ENCODE measurements at places on chromosomes 6 and 20. TPM values are rescaled to one million over a fixed set of nuclear protein-coding genes. Genes with fewer than 3 reads are reported as not detected.
A peak's percentile ranks its signal among the peaks of the same experiment; 100 is the strongest.

DNA sequence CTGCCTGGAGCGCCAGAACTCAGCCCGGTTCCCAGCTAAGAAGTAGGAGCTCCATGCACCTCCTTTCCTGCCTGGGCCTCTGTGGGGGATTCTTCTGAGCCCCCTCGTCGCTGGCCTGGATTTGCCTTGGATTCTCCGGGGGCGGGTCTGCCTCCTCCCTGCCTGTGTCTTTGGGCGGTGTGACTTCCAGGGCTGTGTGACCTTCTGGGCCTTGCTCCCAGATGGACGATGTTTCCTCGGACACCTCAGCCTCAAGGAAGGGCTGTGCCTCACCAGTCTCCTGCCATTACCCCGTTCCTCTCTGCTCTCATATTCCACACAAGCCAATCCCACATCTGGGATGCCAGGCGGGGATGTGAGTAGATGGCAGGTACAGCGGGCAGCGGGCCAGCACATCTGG lies 76.8 kb downstream of the ERMARD start:
- H3K36me3 ChIP-seq: no peaks in the 10 kb centered on the region
- peak; percentile 37 for DNase-seq
- H3K27ac ChIP-seq: no peak overlapping the region
- peaks cover 2% of the 10 kb centered on the region for H3K4me1 ChIP-seq
- H3K4me3 ChIP-seq: no peak overlapping the region

- no peaks in the 10 kb centered on the region for H3K36me3 ChIP-seq
- no peak for DNase-seq
- H3K27me3 ChIP-seq: peaks cover 19% of the 10 kb centered on the region
- peaks cover 3% of the 10 kb centered on the region for H3K4me1 ChIP-seq
- H3K27ac ChIP-seq: no peak overlapping the region
These were observed 45.7 kb downstream of the SOBP start for GRCh38 chr6:107535626-107536025.

DNA sequence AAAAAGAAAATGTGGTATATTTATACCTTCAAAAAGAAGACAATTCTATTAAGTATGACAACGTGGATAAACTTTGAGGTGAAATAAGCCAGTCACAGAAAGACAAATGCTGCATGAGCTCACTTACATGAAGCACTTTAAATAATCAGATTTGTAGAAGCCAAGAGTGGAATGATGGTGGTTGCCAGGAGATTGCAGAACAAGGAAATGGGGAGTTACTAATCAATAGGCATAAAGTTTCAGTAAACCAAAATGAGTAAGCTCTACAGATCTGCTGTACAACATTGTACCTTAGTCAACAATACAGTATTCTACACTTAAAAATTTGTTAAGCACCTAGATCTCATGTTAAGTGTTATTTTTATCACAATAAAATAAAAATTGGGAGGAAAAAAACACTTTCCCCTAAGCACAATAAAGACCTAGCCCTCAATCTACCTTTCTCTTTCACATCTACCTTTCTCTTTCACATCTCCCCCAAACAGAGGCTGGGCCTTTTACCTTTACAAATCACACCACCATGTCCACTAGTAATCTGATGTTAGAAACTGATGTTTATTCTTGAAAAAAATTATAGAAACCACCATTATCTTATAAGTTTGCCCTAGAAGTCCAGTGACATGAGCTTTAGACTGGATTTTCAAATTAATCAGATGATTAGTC lies 73.9 kb downstream of the PKIB start:
- H3K27ac ChIP-seq: no peak overlapping the region
- H3K27me3 ChIP-seq: no peaks in the 10 kb centered on the region
- DNase-seq: no peak
- no peaks in the 10 kb centered on the region for H3K36me3 ChIP-seq
- no peaks in the 10 kb centered on the region for H3K4me1 ChIP-seq
- no peak overlapping the region for H3K4me3 ChIP-seq

GRCh38 chr6:88008411-88008810 lies 39.2 kb upstream of the SPACA1 start:
- no peak for DNase-seq
- H3K36me3 ChIP-seq: no peaks in the 10 kb centered on the region
- H3K27ac ChIP-seq: no peak overlapping the region
- H3K4me3 ChIP-seq: no peak overlapping the region
- H3K27me3 ChIP-seq: peaks cover 15% of the 10 kb centered on the region

DNA sequence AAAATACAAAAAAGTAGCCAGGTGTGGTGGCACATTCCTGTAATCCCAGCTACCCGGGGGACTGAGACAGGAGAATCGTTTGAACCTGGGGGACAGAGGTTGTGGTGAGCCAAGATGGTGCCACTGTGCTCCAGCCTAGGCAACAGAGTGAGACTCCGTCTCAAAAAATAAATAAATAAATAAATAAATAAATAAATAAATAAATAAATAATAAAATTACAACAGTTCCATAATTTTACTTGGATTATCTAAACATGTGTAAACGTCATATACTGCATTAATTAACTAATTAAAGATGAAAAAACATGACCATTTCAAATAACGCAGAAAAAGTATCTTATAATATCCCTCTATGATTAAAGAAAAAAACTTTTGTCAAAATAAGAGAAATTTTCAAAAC lies 65.8 kb downstream of the SAMD3 start:
- no peak overlapping the region for H3K4me3 ChIP-seq
- H3K36me3 ChIP-seq: peaks cover 42% of the 10 kb centered on the region
- H3K4me1 ChIP-seq: peaks cover 2% of the 10 kb centered on the region
- DNase-seq: no peak

GRCh38 chr20:46965477-46965876 lies 70.8 kb downstream of the EYA2 start:
- no peak overlapping the region for H3K27ac ChIP-seq

DNA sequence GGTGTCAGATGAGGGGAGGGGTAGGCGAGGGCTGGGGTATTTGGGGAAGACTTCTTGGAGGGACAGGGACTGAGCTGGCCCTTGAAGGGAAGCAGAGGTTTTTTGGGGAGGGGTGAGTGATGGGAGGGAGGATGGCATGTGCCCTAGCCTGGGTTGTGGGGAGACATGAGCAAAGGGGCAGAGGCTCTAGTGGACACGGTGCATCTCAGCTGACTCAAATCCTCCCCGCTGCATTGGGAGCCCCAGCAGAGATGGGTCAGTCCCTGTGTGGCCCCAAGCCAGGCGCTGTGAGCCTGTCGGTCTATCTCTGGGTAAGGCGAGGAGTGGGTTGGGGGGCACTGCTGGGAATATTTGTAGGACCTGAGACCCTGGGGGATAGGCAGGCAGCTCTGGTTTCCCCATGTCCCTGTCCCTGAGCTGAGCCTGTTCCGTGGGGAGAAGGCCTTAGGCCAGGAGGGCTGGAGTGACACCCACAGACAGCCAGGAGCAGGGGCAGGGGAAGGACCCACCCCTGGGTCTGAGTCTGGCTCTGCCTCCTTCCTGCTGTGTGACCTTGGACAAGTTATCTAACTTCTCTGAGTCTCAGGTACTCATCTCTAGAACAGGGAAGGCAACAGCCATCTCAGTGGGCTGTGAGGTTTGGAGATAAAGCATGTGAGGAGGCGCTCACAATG lies 36.0 kb downstream of the SPDEF start:
- no peaks in the 10 kb centered on the region for H3K36me3 ChIP-seq
- H3K27ac ChIP-seq: no peak overlapping the region
- DNase-seq: no peak
- no peak overlapping the region for H3K4me3 ChIP-seq
- H3K4me1 ChIP-seq: no peaks in the 10 kb centered on the region

DNA sequence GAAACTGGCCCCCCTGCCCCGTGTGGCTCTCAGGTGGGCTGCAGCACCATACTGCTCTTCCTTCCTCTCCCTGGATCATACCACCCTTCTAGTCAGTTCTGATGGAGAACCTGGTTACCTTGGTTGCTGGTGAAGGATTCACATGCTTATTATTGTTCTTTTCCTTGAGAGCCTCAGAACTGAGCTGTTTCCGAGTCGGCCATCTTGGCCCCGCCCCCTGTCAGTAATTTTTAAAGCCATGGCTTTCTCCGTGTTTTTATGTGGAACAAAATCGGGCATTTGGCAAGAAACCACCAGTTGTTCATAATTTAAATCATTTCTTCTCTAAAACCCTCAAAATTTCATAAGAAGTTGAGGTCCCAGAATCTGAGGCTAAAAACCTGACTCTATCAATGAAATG lies 493.8 kb downstream of the NKAIN2 start:
- no peak overlapping the region for H3K4me3 ChIP-seq
- H3K4me1 ChIP-seq: no peaks in the 10 kb centered on the region
- no peaks in the 10 kb centered on the region for H3K36me3 ChIP-seq
- no peaks in the 10 kb centered on the region for H3K27me3 ChIP-seq
- H3K27ac ChIP-seq: no peak overlapping the region
- no peak for DNase-seq

Gene RNF144B
- total RNA-seq: 0.23 TPM

DNA sequence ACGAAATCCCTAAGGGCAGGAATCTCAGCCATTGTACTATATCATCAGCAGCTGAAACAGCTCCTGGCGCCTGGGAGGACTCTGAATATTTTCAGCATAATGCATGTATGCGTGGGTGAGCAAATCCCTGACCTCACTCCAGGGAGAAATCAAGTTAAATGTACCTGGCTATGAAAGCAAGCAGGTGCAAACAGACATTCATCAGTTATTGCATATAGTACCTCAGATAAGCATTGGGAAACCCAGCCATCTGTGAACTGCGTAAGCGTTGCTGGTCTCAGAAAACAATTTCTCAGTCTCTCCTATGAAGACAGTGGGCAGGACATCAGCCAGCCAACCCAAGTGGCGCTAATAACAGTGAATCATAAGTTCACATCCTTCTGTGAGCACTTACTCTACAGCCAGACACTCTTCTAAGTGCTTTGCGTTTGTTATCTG lies 622.6 kb downstream of the EPM2A start:
- H3K4me3 ChIP-seq: no peak overlapping the region
- DNase-seq: no peak
- no peaks in the 10 kb centered on the region for H3K4me1 ChIP-seq
- H3K27ac ChIP-seq: no peak overlapping the region

- no peaks in the 10 kb centered on the region for H3K27me3 ChIP-seq
- peak overlapping the region; percentile 97 for H3K27ac ChIP-seq
- peaks cover 44% of the 10 kb centered on the region for H3K36me3 ChIP-seq
- peaks cover 40% of the 10 kb centered on the region for H3K4me1 ChIP-seq
- peak overlapping the region; percentile 97 for H3K4me3 ChIP-seq
These were observed 1.2 kb upstream of the ACAT2 start for GRCh38 chr6:159760602-159761057.

DNA sequence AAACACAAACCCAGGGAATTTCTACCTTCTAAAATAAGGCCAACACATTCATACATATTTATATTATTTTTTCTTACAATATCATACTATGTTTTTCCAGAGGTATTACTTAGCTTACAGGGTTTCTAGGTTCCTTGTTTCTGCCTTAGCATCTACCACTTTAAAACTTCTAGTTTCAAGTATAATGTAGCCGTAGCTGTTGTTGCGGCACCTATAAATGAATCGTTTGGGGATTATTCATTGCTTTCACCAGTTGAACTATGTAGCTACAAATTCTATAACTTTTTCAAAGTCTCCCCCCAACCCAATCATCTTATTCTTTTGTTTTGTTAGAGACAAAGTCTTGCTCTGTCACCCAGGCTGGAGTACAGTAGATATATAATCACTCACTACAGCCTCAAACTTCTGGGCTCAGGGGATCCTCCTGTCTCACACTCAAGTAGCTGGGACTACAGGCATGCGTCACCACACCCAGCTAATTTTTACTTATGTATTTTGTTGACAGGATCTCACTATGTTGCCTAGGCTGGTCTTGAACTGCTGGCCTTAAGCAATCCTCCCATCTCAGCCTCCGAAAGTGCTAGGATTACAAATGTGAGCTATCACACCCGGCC lies 43.9 kb downstream of the TNFAIP3 start:
- DNase-seq: no peak
- no peak overlapping the region for H3K27ac ChIP-seq
- H3K27me3 ChIP-seq: no peaks in the 10 kb centered on the region
- peaks cover 24% of the 10 kb centered on the region for H3K36me3 ChIP-seq

DNA sequence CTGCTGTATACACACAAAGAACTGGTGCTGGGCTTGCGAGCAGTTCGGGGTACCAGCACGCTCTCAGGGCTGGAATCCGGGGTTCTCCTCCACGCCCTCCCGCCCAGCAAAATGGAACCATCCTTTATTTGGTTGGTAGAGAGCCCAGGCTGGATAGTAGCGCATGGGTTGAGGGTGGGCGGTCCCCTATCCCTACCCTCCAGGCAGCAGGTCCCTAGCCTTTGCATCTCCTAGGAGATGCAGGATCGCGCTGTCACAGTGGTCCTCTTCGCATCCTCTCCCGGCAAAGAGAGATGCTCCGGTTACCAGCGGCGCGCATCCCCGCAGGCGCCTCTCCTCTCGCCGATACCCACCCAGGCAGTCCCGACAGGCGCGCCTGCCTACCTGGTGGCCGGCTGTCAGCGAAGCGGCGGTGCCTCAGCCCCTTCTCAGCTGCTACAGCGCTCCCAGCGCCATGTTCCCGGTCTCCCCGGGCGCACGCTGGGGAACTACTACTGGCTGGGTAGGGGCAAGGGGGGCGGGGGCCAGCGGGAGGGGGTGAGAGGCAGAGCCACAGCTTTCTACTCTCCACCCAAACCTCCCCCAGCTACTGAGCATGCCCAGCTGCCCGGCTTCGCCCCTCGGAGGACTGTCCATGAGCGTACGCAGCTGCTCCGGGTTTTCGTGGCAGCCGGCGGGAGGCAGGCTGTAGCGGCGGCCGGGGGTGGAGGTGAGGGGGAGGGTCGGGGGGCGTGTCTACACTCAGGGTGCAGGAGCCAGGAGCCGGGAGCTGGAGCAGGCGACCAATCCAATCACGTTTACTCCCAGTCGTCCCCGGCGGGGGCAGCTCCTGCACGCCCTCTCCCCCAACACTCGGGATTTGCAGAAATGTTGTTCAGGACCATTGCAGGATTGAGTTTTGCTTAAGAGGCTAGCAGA lies at the start of gene PAK5:
PAK5 (minus strand) TSS at position 699 of the 918 bp plus-strand sequence. CDS start 194,748 bp downstream, outside the sequence.
- no peak within 1 kb of the TSS for H3K4me3 ChIP-seq
- H3K27ac ChIP-seq: no peak within 1 kb of the TSS
- no peaks in the 10 kb centered on the region for H3K4me1 ChIP-seq
- DNase-seq: no peak
- peaks cover 18% of the 10 kb centered on the region for H3K27me3 ChIP-seq

DNA sequence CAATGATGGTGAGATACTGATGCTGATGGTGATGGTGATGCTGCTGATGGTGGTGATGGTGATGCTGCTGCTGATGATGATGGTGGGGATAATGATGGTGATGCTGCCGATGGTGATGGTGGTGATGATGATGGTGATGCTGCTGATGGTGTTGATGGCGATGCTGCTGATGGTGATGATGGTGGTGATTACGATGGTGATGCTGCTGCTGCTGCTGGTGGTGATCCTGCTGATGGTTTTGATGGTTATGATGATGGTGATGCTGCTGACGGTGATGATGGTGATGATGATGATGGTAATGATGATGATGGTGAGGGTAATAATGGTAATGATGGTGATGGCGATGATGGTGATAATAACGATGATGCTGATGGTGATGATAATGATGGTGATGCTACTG lies 50.0 kb downstream of the ARHGAP40 start:
- DNase-seq: no peak
- H3K27me3 ChIP-seq: peaks cover 18% of the 10 kb centered on the region
- no peak overlapping the region for H3K4me3 ChIP-seq
- H3K4me1 ChIP-seq: peaks cover 2% of the 10 kb centered on the region
- no peak overlapping the region for H3K27ac ChIP-seq

- no peak for DNase-seq
- no peaks in the 10 kb centered on the region for H3K4me1 ChIP-seq
- H3K27me3 ChIP-seq: no peaks in the 10 kb centered on the region
- H3K4me3 ChIP-seq: no peak overlapping the region
These were observed 201.6 kb downstream of the FOXA2 start for GRCh38 chr20:22382742-22383141.

GRCh38 chr6:140320081-140321080 lies 945.9 kb upstream of the CITED2 start:
- no peak overlapping the region for H3K27ac ChIP-seq
- peaks cover 5% of the 10 kb centered on the region for H3K27me3 ChIP-seq
- DNase-seq: no peak
- peaks cover 4% of the 10 kb centered on the region for H3K4me1 ChIP-seq
- H3K36me3 ChIP-seq: no peaks in the 10 kb centered on the region
